RWPE2 (cell line): ENCODE measurements at places on chromosomes 1 and 21.

GRCh38 chr1:177487481-177487880, 316.7 kb downstream of the BRINP2 start:
- no peak for DNase-seq

DNA sequence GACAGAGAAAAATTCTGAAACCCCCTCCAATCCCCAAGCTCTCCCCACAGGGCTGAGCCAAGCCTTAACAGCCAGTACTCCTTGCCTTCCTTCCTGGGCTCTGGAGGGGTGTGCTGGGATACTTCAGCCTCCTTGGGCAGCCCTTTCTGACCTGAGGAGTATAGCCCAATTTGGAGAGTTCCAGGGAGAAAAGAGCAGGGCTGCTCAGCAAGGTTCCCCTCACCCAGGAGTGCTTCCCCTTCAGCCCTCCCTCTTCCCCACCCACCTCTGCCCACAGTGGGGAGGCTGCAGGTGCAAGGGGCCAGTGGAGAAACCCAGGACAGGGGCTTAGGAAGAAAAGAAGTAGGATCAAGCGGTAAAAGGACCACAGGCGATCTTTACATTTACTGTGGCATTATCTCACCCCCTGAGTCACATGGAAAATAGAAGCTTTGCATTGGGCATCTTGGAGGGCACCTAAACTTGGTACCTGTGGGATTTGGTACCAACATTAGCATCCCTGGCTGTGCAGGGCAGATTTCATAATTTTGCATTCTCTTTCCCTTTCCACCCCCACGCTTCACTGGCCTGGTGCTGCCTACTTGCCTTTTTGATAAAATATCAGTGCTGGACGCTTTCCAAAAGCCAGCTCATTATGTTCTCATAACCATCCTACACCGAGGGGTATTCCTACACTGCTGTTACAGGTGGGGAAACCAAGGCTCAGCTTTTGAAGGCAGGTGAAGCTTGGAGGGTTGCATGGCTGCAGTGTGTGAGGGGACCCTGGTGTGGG, 2.8 kb upstream of the ADORA1 start:
- no peak for DNase-seq

DNA sequence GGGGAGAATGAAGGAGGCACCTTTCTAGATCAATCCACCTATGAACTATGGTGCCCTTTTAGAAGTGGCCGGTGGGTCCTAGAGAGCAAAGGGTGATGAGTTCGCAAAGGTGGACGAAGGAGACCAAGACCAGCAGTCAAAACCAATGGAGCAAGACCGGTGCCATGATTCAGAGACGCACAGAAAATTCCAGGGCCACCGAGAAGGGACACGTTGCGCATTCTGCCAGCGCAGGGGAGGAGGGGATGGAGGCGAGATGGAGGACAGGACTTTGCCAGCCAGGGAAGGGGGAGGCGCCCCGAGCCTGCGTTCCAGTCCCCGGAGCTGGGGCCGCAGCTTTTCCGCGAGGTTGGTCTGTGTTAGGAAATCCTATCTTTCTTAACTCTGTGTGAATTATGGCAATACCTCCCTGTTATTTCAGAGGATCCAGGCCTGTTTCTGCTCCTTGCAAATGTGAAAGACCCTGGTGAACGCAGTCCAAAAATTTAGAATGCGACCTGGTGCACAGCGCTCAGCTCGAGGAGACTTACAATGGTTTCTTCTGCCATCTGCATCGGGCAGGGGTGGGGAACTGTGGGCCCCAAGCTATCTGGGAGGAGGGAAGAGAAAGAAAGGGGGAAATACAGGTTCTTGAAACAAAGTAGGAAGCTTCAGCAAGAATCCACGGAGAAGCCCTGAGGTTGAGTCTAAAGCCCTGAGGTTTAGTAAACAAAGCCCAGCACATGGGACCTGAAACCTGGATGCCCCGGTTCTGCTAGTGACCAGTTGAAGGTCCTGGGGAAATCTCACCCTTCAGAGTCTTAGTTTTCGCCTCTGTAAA, 129.4 kb downstream of the MRPS6 start:
- no peak for DNase-seq

DNA sequence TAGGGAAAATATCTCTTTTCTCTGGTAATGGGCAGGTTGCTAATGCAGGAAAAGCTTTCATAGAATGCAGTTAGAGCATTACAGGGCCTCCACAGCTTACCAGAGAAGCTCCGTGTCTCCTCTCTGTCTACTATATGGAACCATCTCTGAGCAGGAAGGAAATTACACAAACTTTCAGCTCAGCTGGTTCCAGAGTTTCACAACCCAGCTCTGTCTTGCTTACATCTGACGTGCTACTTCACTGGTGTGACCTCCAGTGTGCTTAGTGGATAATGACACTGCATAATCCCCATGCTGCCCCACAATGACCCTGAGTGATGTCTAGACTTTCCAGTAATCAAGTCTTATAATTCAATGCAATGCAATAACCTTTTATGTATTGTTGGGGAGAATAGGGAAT, 4.3 kb upstream of the FGGY start:
- no peak for DNase-seq
